Osteocyte (in vitro differentiated cells): ENCODE measurements at places on chromosomes 1 and 21. TPM values are rescaled to one million over a fixed set of nuclear protein-coding genes. Genes with fewer than 3 reads are reported as not detected.

GRCh38 chr21:19124691-19125090, 721.1 kb upstream of the TMPRSS15 start:
- DNase-seq = no peak

RHCE gene
- 0.40 and 0.71 TPM in 2 replicates for total RNA-seq

DNA sequence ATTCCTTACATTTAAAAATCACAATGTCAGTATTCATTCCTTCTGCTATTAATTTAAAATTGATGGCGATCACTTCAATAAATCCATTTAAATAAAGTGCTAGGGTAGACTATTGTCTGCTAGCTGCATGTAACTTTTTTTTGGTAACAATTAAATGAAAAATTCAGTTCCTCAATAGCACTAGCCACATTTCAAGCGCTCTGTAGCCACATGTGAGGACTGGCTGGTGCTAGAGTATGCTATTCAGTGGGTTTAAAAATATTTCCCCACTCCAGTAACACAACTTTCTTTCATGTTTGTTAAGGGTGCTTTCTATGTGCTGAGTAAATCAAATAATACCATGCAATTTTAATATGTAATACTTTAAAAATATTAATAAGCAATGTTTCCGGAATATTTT, 108.2 kb downstream of the LTN1 start:
- no peak for DNase-seq

DNA sequence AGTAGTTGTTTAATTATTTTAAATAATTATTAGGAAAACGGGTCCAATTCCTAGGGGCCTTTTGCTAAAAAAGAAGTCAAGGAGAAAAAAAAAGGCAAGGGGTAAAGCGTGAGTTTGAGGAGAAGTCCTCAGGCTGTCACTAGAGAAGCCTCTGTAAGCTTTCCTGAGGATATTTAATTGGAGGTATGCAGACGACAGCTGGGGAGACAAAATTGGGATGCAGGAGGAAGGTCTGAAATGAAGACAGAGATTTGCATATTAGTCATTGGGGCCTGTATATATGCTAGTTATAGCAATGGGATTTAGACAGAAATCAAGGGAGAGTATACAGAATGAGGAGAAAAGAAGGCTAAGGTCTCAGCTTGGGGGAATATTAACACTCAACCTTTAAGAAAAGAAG, 8.6 kb downstream of the ATP6V1G3 start:
- no peak for DNase-seq

DNA sequence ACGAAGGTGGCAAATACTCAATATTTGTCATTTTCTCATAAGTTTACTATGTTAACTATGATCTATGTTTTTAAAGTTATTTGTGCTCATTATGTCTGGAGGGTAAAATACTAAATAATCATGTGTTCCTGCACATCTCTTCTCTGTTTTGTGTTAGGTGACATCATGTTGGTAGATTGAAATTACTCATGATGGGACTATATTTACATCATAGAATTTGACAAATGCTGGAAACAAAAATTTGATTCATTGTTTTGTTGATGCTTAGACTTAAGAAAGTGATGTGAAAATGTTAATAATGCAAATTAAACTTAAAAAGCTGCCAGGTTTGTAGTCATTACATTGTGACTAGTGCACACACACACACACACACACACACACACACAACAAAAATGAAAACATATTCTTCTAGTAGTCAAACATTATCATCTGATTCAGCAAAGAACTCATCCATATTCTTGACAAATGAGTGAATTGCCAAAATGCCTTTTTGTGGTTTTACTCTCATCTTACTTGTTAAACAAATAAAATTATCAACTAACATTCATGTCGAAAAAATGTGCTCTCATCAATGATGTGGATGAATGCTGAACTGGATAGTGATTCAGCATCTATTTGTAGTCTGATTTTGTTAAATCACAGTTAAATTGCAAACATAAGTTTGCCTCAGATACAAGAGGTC, 870.7 kb downstream of the BRINP3 start:
- DNase-seq = no peak

GRCh38 chr1:98467586-98467985, 193.9 kb upstream of the SNX7 start:
- no peak for DNase-seq

GRCh38 chr1:16607433-16607851, 5.9 kb downstream of the NBPF1 start:
- DNase-seq = peak; percentile 89
